ENCODE measurements at places on chromosomes 1 and 21.

DNA sequence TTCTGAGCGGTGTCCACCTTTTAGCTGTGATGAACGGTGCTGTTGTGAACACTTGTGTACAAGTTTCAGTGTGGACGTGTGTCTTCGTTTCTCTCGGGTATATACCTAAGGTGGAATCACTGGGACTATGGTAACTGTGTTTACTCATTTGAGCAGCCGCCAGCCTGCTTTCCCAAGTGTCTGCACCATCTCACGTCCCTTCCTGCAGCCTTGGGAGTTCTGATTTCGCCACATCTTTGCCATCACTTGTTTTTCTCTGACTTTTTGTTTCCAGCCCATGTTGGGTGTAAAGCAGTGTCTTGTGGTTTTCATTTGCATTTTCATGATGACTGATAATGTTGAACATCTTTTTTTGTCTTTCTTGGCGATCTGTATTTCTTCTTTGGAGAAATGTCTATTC lies 40.4 kb downstream of the COL18A1 start:
- no peak for DNase-seq

- DNase-seq, result no peak
Observed at GRCh38 chr21:27423038-27423437, 456.1 kb upstream of the ADAMTS5 start.

- DNase-seq, result peak; percentile 19
Observed at GRCh38 chr1:31063631-31064030, 1.9 kb downstream of the PUM1 start.

DNA sequence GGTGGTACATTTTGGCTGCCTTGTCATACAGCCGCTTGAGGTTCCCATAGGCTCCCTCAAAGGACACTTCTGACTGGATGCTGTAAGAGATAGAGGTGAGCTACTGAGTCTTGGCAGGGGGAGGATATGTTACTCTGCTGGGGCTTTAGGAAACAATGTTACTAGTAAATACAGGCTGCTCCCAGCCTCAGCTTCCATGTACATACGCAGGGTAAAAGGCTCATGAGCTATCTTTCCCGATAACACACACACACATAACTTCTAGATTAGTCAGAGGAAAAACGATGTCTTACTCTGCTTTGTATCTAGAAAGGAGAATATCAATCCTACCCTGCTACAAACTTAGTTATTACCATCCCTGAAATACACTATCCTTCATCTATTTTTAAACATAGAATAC lies 14.3 kb downstream of the SMG5 start:
- no peak for DNase-seq

GRCh38 chr21:35358008-35358407 lies 308.9 kb upstream of the RUNX1 start:
- DNase-seq, result no peak

DNA sequence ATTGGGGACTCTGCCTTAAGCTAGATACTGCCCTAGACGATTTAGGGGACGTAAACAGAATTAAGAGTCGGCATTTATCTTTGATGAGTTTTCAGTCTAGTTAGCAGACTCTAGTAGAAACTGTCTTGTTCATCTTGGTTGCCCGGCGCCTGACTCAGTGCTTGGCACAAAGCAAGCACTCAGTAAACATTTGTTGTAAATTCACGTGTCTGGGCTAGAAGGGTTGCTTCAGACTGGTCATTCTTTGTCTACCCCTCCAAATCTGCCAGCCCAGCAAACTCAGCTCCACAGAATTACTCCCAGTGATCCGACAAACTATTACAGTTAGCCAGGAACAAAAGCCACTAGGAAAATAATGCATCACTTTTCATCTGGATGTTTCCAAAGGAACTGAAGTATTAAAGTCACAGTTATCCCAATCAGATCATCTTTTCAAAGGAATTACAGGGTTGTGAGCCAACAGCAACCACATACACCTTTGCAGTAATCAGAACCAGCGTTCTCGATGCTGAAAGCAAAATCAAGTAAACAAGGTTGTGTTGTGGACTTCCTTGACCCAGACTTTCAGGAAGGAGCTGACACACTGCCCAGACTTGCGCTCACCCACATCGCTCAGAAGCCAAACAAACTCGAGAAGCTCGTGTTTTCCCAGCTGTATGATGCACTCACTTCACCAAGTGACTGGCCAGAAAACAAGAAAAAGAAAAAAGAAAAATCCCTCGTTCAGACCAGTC lies 66.5 kb upstream of the GADD45A start:
- peak; percentile 6 for DNase-seq

DNA sequence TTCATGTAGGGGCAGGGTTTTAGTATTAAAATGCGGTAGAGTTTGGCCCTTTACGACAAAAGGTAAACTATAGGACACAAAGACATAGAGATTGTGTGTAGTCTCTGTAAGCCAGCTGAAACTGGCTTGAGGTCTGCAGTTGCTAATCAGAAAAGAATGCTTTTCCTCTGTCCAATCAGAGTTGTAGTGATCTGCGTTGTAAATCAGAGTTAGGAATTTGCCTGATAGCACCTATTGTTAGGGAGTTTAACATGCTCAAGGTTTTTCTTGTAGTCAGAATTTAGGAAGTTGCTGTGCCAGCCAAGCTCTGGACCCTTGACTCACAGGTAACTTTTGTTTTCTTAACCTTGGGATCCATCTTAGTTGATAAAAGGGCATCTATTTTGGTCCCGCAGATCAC lies 61.2 kb upstream of the VTCN1 start:
- no peak for DNase-seq

DNA sequence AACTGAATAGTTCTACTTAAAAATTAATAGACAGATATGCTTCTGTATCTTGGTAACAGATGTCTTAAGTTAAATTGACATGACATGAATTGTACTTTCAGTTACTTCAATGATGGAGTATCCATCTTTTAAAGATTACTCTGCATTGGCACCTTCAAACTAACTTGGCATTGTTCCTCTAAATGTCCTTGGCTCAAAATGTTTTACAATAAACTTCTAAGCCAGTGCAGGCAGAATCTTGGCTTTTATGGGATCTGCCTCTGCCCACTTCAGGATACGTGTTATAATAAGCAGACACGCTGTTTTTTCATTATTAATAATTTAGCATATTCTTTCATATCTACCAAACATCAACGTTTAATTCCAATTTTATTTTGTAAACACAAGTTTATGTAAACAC lies 873.4 kb upstream of the ADAMTS5 start:
- no peak for DNase-seq

DNA sequence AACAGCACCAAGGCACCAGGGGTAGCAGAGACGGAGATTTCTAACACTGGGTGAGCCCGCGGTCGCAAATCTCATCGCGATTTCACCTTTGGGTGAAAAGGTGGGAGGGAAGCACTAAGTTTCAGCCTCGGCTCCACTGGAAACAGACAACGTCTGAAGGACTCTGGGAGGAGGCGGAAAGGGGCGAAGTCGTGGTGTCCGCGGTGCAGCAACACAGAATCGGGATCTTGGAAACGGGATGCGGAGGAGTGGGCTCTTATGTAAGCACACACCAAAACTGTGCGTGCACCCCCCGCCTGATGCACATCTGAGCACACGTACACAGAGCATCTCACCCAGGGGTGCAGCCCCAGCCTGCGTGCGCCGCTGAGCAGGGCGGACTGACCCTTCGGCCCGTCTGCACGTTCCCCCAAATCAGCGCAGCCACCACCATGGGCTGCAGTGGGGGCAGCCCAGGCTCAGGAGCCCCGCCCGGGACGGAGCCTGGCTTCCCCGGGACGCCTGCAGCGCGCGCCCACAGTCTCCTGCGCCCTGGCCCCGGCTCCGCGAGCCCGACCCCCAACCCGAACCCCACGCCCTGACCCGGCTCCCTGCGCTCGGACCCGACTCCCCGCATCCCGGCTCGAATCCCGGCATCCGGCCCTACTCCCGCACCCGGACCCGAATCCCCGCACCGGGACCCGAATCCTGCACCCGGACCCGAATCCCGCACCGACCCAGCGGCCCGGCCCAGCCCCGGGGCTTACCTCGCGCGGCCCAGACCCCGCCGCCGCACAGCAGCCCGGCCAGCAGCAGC lies 670 bp downstream of the CLSTN1 start:
- peak; percentile 33 for DNase-seq

- DNase-seq, result no peak
Observed at GRCh38 chr1:47767741-47768100, 229.5 kb downstream of the TRABD2B start.

DNA sequence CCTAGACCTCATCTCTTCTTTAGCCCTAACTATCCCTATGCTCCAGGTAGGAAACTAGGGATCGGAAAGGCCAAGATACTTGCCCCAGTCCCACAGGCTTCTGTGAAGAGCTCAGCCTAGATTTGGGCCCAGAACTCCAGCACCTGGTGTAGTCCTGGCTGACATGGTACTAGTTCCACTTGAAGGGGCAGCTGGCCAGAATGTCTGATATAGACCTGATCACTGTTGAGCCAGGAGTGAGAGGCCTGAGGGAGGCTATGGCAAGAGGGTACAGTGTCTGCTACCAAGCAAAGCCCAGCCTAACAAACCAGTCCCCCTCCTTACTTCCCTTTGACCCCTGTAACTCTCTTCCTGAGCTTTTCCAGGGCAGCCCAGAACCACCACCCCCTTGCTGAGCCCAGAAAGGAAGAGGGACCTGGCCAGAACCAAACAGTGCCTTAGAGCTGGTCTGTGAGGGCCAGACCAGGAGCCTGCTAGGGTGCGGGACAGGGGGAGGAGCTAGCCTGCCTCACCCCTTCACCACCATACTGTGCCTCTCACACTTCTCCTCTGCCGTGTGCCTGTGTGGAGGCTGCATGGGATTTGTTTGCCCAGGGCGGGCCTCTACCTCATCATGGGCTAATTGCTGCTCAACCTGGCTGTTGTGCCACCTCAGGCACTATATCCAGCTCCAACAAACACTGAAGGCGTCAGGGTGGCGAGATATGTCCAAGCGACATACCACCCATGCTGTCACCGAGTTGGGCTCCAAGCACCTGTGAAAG lies 10.9 kb downstream of the POMGNT1 start:
- no peak for DNase-seq

GRCh38 chr1:156347331-156347730 lies 9.0 kb downstream of the TSACC start:
- DNase-seq, result no peak

DNA sequence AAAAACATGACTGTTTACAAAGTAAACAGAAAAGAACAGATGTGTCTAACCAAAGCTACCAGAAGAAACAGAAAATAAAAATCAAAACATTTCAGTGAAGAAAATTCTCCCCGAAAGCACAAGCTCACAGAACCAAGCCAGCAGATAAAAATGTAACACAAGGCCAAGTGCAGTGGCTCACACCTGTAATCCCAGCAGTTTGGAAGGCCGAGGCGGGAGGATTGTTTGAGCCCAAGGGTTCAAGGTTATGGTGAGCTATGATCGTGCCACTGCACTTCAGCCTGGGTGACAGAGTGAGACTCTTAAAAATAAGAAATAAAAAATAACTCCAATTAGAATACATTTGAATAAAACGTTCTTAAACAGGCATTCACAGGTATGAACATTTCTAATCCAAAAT lies 19.1 kb upstream of the DDOST start:
- no peak for DNase-seq

GRCh38 chr1:82423174-82423815 lies 622.6 kb downstream of the ADGRL2 start:
- no peak for DNase-seq

GRCh38 chr1:98919211-98919610 lies 85.5 kb downstream of the PLPPR5 start:
- DNase-seq, result no peak

GRCh38 chr1:54464031-54464476 lies 57.9 kb upstream of the SSBP3 start:
- no peak for DNase-seq

DNA sequence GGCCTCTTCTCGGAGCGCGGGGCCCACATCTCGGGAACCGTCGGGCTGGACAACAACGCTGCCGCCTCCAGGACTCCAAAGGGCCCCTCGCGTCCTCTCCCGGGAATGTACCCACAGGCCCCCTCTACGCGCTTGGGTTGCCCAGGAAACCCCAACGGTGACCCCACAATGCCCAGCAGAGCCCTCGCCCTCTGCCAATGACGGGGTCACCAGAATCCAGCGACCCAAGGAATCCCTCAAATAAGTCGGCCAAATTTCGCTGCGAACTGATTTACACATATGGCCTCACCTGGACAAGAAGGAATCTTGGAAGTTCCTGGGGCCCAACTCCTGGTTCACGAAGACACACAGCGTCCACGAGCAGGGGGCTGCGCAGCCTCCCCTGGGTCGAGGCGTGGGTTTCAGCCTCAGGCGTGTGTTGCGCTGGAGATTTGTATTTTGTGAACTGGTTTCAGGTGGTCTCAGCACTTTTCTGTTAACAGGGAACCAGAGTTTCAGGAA lies 78.1 kb downstream of the DESI2 start:
- DNase-seq, result no peak

DNA sequence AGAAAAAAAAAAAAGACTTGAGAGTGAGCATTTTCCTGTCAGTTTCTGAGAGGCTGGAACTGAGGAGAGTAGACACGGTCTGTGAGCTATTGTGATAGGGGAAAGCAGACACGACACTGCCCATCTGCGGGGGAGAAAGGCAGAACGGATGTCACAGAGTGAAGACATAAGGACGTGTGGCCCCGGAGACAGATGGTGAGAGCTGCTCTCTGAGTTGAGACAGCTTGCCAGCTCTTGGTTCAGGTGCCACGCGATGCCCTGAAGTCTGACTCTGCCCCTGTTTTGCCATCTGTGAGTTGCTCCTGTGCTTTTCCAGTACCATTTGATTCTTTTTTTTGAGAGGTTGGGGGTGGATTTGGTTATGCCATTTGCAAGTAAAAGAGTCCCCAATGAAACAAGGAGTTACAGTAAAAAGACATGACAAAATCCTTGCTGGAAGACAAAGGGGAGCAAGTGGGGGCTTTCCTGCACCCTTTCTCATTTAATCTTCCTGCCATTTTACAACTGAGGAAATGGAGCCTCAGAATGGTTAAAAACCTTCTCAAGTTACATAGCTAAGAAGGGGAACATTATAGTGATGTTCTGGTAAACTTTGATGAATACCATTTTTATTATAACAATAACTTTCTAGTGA lies 128.9 kb upstream of the DNAH14 start:
- DNase-seq, result no peak

GRCh38 chr1:166692346-166692745 lies 146.9 kb upstream of the POGK start:
- DNase-seq, result no peak

- no peak for DNase-seq
Observed at GRCh38 chr1:150080784-150081183, 13.2 kb downstream of the VPS45 start.

DNA sequence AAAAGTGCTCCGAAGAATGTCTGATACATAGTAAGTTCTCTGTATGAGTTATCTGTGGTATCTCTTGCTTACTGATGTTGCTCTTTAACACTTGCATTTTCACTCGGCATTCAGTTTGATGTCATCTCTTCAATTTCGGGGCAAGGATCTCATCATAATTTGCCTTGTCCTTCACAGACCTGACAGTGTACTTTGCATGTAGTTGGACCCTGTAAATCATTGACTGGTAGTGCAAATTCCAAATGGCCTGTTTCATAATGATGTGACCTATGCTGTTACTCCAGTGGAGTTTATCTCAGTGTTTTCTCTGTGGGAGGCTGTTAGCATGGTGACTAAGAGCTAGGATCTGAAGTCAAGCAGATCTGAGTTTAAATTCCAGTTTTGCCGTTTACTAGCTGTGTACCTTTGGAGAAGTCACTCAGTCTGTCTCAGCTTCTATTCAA lies 34.2 kb upstream of the ABCD3 start:
- peak; percentile 95 for DNase-seq

- no peak for DNase-seq
Observed at GRCh38 chr1:17308593-17308992, 596 bp downstream of the PADI4 start.

GRCh38 chr1:167905671-167906070 lies 8.3 kb downstream of the ADCY10 start:
- no peak for DNase-seq

- DNase-seq, result no peak
Observed at GRCh38 chr1:20589331-20590278, 708 bp downstream of the CDA start.
